Cardiac muscle cell (in vitro differentiated cells and primary cell): ENCODE measurements at places on chromosomes 5 and 9.
A peak's percentile ranks its signal among the peaks of the same experiment; 100 is the strongest.

GRCh38 chr5:126965061-126965475 is 65.3 kb downstream of the MARCHF3 start:
- peak; percentile 90 for DNase-seq

- DNase-seq, result no peak
Measured at GRCh38 chr9:123537809-123538208, 181.8 kb downstream of the CRB2 start.

DNA sequence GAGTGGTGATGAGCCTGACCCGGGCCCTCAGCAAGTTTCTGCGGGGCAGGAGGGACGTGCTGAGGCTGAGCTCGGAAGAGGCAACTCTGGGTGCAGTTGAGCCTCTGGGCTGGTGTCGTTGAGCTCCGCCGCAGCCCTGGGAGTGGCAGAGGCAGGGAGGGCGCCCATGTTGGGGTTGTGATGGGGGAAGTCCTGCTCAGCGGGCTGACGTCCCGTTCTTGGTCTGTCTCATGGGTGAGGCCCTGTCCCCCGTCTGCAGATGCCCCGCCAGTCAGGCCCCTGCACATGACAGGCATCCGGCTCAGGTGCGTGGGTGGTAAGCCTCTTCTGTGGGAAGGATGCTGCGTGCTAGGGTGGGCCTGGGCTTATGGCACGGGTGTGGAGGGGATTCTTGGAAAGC is 64.3 kb downstream of the RXRA start:
- no peak for DNase-seq

DNA sequence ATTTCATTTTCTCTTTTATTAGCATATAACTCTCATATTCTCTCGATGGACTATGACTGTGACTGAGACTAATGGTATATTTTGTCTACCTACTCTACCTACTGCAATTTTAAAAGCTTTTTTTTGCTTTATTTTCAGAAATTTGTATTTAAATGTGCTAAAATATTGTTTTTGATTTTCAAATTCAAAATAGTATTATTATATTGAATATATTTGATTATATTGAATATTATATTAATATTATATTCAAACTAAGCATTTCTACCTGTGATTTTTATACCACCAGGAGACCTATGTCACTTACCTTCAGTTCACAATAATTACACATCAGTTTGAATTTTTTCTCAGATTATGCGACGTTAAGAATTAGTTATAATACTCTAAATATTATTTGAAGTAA is 700.5 kb upstream of the RGMB start:
- DNase-seq, result no peak

DNA sequence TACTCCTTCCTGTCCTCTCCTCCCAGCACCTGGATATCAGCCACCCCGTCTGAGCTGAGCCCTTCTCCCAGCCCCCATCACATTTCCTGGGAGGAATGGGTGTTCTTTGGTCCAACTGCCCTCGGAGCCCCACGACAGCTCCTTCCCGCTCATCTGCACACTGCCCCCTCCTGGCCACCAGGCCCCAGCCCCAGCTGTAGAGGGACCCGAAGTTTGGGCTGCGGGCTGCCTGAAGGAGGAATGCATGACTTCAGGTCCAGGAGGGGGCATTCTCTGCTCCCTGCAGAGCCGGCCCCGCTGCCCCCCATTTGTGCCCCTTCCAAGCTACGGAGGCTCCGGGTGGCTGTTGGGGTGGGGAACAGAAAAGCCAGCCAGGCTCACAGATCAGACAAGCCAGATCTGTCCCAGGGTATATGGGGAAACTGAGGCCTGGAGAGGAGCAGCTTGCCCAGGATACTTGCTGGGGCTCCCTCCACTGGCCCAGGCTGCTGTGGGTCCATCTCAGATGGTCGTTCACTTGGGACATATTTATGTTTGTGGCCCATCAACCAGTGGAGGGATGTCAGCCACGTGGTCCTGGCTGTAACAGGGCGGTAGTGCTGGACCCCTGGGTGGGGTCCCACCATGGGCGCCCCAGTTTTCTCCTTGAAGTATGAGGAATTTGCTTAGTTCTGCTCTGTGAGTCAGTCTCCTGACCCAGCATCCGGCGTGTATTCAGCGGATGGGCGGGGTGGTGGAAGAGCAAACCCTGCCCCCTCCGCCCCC is 33.1 kb downstream of the DAB2IP start:
- DNase-seq, result peak; percentile 57

DNA sequence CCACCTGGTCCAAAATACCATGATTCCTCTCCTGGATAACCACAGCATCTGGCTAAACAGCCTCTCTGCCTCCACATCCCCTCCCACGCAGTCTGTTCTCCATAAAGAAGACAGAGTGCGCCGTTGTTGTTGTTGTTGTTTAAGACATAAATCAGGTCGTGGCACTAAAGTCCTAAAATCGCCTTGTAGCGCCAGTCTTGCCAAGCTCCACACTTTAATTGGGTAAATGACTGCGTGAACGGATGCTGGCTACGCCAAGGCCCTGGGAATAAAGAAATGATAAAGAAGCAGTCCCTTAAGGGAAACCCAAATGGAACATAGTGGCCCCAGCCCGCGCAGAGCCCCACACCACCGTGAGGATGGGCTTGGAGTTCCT is 364 bp upstream of the SFXN1 start:
- DNase-seq, result no peak

DNA sequence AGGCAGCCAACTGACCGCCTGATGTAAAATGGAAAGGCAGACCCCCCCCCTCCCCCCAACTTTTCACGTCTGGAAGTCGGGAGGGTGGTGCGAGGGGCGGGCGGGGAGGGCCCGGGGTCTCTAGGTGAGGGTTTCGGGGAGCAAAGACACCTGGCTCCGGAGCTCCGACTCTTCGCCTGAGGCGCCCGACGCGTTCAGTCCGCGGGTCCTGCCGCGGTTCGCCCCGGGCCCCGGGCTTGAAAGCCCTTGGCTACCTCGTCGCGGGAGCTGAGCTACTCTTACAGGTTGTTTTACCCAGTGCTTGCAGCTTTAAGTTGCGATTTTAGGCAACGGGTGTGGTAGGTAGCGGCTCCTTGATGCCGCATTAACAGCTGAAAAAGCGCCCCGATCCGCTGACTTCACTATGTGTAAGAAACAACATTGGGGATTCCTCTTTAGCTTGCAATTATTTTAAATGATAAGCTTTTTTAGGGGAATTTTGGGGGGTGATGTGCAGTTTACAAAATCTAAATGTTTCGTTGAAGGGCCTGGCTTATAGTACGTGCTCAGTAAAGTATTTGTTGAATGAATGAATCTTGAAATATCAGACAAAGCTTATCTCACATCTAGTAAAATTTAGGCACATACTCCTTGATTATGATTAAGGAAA is 722 bp downstream of the CDC42SE2 start:
- peak; percentile 43 for DNase-seq

GRCh38 chr5:131942016-131942415 is 3.4 kb downstream of the MEIKIN start:
- DNase-seq, result no peak
